Natural killer cell treated with Interleukin-12 subunit alpha and Interleukin-12 subunit beta and Interleukin-15 and Interleukin-18, amount 100 ng/mL, for 72 hours (primary cell): ENCODE measurements at places on chromosomes 7 and 10.

- H3K4me1 ChIP-seq, result no peaks in the 10 kb centered on the region
- no peaks in the 10 kb centered on the region for H3K36me3 ChIP-seq
- no peak overlapping the region for H3K4me3 ChIP-seq
- peaks cover 16% of the 10 kb centered on the region for H3K27me3 ChIP-seq
These were observed 380.7 kb upstream of the PFKP start for GRCh38 chr10:2686691-2687090.

DNA sequence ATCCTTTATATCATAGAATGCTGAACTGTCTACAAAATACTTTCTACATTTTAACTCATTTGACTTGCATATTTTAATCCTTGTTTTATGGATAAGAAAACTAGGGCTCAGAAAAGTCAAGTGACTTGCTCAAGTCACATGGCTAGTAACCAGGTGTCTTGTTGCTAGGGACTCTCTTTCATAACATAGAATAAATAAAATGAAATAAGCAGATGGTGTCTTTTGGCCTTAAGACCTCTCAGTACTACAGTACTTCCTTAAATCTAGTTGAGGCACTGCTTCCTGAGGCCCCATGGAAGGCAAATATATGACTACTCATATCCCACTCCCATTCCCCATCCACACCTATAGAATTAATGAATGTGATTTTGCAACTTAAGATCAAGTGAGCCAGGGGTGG, 87.9 kb downstream of the CDK6 start:
- H3K36me3 ChIP-seq, result peaks cover 31% of the 10 kb centered on the region
- H3K27me3 ChIP-seq, result no peaks in the 10 kb centered on the region
- no peak overlapping the region for H3K4me3 ChIP-seq

DNA sequence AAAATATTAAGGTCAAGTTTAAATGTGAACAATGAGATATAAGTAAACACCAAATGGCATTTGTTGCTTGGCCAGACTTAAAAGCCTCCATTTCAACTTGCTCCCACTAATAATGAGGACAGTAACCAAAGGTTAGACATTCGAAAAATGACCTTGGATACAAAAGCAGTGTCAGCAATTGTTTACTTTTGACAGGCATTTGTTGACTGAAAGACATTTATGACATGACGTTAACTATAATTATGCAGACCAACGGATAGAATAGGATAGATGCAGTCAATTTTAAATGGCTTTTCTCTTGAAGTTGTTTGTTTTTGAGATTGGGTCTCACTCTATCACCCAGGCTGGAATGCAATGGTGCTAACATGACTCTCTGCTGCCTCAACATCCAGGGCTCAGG, 6.3 kb upstream of the WNT16 start:
- H3K4me1 ChIP-seq, result no peaks in the 10 kb centered on the region
- no peak overlapping the region for H3K27ac ChIP-seq
- no peaks in the 10 kb centered on the region for H3K36me3 ChIP-seq
- H3K4me3 ChIP-seq, result no peak overlapping the region

DNA sequence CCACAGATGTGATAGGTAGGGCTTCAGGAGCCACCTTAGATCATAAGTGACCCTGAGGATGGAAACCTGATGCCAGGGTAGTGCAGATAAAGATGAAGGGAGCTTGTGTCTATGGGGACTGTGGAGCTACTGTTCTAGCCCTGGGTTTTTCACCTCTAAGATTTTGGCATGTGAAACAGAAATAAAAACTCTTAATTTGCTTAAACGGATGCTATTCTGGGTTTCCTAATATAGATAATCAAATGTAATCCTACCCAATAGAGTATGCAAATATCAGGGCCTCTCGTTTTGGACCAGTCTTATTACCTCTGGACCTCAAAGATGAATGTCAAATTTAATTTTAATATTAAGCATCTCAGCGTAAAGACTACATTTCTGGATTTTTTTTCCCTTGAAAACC, 49.3 kb downstream of the ABCB4 start:
- H3K27me3 ChIP-seq, result peaks cover 20% of the 10 kb centered on the region
- H3K27ac ChIP-seq, result no peak overlapping the region
- no peak overlapping the region for H3K4me3 ChIP-seq
- DNase-seq, result no peak

DNA sequence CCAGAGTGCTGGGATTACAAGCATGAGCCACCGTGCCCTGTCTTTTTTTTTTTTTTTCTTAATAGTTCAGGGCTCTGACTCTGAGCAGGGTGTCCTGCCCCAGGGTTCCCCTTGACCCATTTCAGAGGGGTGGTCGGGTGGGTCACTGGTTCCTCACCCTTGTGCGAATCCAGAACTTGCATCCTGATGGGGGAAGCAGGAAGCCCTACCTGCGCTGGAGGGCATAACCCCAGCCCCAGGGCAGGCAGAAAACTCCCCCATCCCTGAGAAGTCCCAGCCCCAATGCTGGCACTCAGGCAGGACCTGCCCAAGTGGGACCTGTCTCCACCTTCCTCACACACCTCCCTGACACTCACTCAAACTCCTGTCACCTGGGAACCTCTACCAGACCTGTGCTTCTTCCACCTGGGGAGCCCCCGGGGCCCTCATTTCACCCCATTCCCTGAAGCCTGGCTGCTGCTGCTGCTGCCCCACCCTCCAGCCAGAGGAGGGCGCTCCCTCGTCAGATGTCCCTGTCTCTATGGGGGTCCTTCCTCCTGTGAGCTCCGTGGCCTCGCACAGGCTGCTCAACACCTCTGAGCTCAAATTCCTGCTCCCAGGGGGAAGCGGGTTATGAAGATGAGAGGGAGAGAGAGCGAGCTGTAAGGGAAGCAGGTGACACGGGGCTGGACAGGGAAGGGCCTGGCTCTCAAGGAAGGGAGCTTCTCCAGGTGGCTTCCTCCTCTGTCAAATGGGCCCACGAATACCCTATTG, 15.1 kb upstream of the ZNF273 start:
- H3K4me3 ChIP-seq, result peak overlapping the region; percentile 77
- no peak overlapping the region for H3K27ac ChIP-seq
- H3K4me1 ChIP-seq, result peaks cover 11% of the 10 kb centered on the region
- DNase-seq, result no peak

GRCh38 chr7:4725014-4725849, 43.1 kb downstream of the FOXK1 start:
- peak overlapping the region; percentile 89 for H3K4me3 ChIP-seq
- peaks cover 17% of the 10 kb centered on the region for H3K4me1 ChIP-seq
